ENCODE measurements at places on chromosomes 1 and 21. TPM values are rescaled to one million over a fixed set of nuclear protein-coding genes. Genes with fewer than 3 reads are reported as not detected.
A peak's percentile ranks its signal among the peaks of the same experiment; 100 is the strongest.

- ATAC-seq: no peak
Observed at GRCh38 chr1:185696422-185697150, 37.6 kb upstream of the HMCN1 start.

DNA sequence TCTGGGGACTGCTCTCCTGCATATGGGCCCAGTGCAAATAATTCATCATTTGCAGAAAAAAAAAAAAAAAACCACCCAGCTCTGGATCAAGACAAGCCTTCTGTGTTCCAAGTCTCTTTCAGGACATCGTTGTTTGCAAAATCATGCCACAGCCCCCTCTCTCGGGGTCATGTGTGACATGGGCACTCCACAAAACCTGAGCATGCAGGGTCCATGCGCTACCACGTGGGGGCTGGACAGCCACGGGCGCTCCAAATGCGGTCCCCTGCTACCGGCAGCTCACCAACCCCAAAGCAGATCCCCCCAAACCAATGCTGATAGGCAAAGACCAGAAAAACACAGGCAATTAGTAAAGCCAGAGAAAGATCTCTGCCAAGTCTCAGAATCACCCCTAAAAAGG, 17.6 kb downstream of the NPHP4 start:
- no peak for ATAC-seq

GRCh38 chr1:94792473-94793295, 27.5 kb upstream of the SLC44A3 start:
- peak; percentile 89 for ATAC-seq

DNA sequence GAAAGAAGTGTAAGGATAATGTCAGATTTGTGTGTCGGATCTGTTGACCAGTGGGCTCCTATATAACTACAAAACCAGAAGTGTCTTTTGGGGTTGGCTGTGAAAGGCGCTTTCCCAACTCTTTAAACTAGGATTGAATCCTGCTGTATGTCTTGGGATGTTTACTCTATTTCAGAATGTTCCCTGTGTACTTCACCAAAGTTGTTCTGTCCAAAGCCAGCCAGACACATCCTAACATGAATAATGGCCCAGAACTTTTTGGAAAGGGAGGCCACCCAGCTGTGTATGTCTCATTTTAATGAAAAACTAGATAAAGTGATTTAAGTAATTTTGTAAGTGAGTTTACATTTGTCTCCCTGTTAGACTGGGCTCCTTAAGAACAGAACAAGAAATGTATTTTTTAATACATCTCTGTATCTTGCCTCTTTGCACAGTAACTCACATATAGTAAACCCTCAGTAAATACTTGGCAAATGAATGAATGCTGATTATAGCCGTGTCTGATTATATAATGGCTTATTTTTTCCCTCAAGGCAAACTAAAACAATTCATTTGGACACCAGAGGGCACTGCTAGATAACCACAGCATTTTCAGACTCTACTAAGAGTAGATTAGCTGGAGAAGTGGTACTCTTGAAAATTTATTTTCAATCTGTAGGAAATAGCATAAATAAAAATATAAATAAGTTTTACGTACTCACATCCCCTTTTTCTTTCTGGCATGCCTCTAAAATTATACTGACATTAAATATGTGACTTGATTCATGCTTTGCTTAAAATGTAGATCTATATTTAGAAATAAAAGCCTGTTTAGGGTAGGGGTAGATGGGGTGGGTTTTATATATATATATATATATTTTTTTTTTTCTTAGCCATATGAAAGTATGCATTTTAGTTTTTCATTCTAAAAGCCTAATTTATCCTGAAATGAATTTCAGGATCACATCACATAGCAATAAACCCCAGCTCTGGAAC, 23.8 kb downstream of the TSEN15 start:
- peak; percentile 59 for ATAC-seq

GRCh38 chr1:7975212-7975865, 13.8 kb downstream of the PARK7 start:
- ATAC-seq: peak; percentile 96

DNA sequence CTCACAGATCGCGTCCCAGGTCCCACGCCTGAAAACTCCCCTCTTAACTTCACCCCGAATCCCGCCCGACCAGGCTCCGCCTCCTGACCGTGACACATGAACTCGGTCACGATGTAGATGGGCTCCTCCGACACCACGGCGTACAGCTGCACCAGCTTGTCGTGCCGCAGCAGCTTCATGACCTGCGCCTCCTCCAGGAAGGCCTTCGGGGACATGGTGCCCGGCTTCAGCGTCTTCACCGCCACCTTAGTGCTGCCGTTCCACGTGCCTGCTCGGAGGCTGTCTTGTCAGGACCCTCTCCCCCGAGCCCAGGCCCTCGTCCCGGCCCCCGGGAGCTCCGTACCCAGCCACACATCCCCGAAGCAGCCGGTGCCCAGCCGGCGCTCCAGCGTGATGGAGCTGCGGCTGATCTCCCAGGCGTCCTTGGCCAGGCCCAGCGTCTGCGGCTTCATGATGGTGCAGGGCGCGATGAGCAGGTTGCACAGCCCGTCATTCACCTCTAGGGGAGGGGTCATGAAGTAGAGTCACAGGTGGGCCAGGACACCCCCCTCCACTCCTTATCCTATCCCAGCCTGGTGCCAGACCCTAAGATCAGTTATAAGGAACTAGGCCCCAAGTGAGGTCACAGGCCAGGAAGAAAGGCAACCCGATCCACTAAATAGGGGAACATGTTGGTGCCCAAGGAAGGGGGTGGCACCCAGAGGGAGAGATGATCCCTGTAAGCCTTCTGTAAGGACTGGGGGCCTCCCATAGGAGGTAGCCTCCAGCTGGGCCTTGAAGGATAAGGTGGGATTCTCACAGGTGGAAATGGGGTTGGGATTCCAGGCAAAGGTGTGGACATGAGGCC, 11.6 kb upstream of the AHDC1 start:
- no peak for ATAC-seq

- no peak for ATAC-seq
Observed at GRCh38 chr1:42684139-42684538, 1.9 kb downstream of the YBX1 start.

GRCh38 chr1:201639826-201640225, 100.9 kb downstream of the NAV1 start:
- ATAC-seq: no peak

- no peak for ATAC-seq
Observed at GRCh38 chr1:87588495-87588894, 259.8 kb downstream of the LMO4 start.

DNA sequence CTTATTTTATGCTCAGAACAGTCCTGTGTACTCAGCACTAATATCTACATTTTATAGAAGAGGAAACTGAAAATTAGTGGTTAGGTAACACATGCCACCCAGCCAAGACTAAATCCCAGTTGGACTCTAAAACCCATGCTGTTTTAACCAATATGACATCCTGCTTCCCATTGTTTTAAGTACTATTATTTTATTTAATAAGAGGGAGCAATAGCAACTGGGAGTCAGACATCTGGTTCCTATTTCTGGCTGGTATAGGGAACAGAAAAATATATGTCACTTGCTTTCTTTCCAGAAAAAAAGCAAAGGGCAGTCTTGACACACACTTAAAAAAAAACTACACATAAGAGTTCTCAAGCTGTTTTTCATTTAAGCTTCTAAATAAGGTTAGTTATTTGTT, 11.9 kb downstream of the KLHL12 start:
- ATAC-seq: no peak

- peak; percentile 17 for ATAC-seq
Observed at GRCh38 chr1:85707267-85707989, 805 bp downstream of the ZNHIT6 start.

DNA sequence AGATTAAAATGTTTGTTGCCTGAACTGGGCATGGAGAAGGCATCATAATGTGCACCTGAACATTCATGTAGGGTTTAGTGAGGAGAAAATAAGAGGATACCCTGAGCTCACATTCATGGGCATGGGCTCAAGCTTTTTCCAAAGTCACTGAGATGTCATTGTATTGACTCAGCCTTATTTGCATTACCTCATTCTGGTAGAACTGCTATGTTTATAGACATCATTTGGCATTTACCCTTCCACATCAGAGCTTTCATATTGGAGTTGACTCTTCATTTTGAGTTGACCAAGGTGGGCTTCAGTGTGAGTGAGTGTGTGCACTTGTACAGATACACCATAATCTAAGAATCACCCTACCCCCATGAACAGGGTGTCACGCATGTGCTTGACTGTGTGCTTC, 143.2 kb downstream of the PBX1 start:
- no peak for ATAC-seq

- ATAC-seq: peak; percentile 59
Observed at GRCh38 chr21:16794950-16795349, 717.9 kb upstream of the CXADR start.

GRCh38 chr1:208178091-208178529, 66.1 kb downstream of the PLXNA2 start:
- ATAC-seq: no peak

- no peak for ATAC-seq
Observed at GRCh38 chr1:49098866-49099265, 322.2 kb upstream of the BEND5 start.

- no peak for ATAC-seq
Observed at GRCh38 chr1:23543707-23544443, 12.8 kb upstream of the E2F2 start.

GRCh38 chr1:175554586-175554985, 188.8 kb downstream of the TNR start:
- ATAC-seq: no peak

GRCh38 chr1:246722720-246723119, 1.5 kb upstream of the SCCPDH start:
- no peak for ATAC-seq

DNA sequence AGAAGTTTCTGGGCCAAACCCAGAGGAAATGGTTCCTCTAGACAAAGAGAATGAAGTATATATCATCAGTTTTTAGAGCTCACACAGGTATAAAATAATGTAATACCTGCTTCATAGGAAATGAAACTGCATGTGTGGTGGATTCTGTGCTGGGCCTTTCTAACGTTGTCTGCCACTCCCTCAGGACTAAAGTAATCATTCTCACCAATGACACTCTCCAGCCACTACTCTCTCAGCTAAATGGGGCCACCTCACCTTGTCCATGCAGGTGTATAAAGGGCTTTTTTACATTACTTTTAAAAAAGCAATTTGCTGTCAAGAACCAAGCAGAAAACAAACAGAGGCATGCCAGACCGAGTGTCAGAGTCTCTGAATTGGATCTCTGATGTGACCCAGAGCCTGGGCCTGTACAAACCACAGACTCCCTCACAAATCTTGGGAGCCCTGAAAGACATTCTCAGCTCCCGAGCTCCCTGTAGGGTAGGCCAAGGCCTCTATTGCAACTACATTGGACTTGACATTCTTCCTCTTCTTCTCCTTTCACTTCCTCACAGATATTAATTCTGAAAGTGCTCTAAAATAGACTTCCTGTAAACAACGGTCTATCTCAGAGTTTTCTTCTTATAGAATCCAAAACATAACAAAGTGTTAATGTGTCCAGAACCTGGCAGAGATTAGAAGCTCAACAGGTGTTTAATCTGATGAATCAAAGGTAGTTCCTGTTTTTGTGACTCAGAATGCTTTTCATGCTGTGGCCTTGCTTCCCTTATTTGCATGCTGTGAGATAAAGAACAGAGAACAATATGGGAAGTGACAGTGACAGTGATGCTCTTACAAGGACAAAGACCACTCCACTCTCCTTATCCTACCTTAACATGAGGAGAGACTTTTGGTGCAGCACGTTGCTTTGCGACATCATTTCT, 8.6 kb downstream of the AIM2 start:
- peak; percentile 75 for ATAC-seq

GRCh38 chr1:114094363-114094634, 59.4 kb downstream of the SYT6 start:
- no peak for ATAC-seq

Gene SPRR2A
- total RNA-seq: 5,244 TPM

Gene KRTAP19-2
- not detected for total RNA-seq

Gene FCRL6
- total RNA-seq: not detected

Gene MATN1
- not detected for total RNA-seq

Gene FAM177B
- total RNA-seq: 0.64 TPM

Gene PGBD2
- 4.5 TPM for total RNA-seq

All from esophagus mucosa (tissue), 1 donor.